ENCODE measurements at places on chromosomes 11 and 22. TPM values are rescaled to one million over a fixed set of nuclear protein-coding genes. Genes with fewer than 3 reads are reported as not detected.
A peak's percentile ranks its signal among the peaks of the same experiment; 100 is the strongest.

GRCh38 chr11:13963949-13964770 lies 1.6 kb downstream of the SPON1 start:
- DNase-seq, result no peak

DNA sequence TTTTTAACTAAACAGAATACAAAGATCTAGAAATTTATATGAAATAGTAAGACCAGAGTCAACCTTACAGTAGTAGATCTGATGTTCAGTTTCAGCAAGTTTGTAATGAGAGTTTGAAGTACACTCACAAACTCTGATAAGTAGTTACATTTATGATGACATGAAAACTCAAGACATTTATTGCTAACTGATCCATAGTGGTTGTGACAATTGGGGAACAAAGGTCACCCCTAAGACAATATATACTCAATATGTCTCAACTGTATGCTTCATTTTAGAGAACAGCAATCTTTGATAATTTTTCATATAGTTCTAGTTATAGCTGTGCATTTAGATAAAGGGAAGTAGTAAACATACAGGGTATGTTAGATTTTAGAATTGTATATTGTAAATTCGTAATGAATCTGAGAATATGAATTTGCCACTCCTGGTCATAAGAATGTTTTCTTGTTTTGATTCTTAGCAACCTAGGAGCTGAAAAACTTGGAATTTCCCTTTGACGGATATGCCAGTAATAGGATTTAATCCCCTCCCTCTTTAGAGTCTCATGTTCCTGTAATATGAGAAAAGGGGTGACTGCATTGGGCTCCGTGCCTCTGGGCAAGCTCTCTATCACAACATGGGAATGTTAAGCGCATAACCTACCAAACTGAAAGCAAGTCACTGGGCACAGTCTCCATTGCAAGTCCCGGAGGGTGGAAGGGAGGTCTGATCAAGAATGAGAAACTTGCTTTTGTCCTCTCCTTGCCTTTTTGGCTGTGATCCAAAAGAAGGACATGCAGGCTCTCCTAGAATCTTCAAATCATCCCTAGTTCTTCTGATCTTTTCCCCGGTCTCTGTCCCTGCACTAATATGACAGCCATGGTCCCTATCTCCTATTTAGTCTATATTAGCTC lies 11.4 kb downstream of the OR10D3 start:
- no peak for DNase-seq

DNA sequence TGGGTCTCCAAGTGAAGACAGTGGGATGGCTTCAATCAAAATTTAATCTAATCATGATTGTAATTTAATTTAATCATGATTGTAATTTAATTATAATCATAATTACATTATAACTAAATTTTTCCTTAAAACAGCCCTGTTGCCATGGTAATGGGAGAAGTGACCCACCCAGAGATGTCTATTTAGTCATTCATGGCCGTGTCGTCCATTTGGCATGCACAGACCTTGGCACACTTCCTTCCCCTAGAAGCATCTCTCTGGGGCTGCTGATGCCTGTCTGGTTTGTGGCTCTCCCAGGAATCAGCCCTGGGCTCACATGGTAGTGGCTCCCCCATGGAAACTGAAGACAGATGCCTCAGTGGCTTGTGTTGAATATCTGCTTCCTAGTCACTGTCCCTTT lies 27.0 kb downstream of the P4HA3 start:
- no peak for DNase-seq

DNA sequence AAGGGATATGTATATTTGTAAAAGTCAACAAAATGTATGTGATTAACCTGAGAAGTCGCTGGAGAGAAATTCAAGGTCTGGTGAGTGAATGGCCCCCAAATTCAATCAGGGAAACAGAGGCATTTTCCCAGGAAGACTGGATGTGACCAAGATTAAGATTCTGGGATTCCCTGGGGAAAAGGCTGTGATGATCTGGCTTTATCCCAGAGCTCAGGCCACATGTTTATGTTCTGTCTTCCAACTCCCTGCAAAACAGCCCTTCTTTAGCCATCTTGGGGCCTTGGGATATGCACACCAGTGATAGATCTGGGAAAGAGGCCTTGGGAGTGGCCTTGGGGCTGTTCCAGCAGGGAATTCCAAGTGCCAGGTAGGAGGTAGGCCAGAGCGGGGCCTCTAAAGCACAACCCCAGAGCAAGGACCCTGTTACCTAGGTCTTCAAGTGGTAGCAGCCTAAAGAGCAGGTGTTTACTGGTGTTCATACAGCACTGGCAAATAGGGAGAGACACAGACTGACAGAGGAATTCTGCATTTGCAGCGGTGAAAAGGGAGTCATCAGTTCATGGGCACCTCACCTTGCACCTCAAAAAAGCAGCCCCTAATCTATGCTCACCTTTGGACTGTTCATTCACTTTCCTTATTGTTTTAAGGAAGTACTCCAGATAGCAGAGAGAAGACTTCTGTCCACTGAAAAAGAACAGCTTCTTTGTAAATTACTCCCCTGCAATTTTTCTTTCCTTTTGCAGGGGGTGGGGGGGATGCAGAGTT lies 312.4 kb downstream of the BUD13 start:
- DNase-seq, result no peak

- no peak for DNase-seq
Measured at GRCh38 chr11:57413681-57414080, 13.2 kb downstream of the SLC43A3 start.

GRCh38 chr11:23423104-23423503 lies 562.8 kb upstream of the CCDC179 start:
- no peak for DNase-seq

DNA sequence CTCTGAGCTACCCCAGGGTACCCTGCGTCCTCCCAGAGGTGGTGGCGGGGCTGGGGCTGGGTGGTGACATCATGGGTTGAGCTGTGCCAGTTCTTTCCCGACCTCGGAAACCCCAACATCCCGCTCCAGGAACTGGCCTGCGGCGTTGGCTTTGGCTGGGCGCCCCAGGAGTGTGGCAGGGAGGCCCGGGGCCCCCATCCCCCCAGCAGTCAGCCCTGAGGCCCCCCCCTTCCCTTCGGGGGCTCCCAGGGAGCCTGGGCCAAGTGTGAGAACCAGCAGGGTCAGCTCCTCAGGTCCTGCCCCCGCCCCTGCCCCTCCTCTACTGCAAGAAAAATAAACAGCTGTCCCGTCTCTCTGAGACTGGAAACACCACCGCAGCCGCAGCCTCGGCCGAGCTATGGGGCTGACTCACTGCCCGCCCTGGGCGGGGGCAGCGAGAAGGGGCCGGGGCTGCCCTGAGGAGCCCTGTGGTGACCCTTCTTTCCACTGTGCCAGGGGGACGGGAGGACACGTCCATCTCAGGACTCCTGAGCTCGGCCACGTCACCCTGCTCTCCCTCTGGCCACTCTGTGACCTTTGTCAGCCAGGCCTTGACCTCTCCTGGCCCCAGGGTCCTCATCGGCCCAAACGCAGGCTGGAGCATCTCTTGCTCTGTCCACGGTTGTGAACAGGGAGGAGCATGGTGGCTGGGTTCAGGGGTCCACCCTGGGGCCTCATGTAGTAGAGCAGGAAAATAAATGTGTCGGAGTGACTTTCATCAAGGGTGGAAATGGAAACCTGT lies 73.4 kb downstream of the WNT7B start:
- no peak for DNase-seq

DNA sequence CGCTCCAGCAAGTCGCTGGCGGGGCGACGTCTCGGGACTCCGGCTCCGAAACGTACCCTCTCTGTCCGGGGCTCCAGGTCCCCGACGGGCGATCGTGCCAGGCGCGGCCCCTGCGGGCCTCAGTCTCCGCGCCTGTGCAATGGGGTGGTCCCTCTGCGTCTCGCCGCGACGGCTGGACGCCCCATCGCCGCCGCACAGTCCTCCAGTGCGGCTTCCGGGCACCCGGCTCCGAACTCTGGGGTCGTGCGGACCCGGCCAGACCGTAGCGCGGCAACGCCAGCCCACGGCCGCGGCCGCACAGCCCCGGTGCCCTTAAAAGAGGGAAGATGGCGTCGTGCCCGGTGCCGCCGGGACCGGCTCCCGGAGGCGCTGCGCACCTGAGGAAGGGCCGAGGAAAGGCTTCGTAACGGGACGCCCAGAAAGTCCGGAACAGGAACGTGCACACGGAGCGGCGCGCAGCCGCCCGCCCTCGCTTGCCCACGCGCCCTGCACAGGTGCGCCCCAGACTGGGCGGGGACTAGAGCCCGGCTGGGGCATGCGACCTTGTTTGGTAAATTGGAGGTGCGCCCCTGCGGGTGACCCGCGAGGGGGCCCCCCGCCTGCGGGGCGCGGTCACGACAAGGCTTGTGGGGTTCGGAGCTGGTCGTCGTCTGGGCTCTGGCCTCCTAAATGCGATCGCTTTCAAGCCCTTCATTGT lies 525 bp downstream of the BIK start:
- DNase-seq, result no peak

The OR10D3 gene
- total RNA-seq, result 0.26 TPM

GRCh38 chr22:30398685-30399680 lies 2.2 kb downstream of the SEC14L2 start:
- no peak for DNase-seq

DNA sequence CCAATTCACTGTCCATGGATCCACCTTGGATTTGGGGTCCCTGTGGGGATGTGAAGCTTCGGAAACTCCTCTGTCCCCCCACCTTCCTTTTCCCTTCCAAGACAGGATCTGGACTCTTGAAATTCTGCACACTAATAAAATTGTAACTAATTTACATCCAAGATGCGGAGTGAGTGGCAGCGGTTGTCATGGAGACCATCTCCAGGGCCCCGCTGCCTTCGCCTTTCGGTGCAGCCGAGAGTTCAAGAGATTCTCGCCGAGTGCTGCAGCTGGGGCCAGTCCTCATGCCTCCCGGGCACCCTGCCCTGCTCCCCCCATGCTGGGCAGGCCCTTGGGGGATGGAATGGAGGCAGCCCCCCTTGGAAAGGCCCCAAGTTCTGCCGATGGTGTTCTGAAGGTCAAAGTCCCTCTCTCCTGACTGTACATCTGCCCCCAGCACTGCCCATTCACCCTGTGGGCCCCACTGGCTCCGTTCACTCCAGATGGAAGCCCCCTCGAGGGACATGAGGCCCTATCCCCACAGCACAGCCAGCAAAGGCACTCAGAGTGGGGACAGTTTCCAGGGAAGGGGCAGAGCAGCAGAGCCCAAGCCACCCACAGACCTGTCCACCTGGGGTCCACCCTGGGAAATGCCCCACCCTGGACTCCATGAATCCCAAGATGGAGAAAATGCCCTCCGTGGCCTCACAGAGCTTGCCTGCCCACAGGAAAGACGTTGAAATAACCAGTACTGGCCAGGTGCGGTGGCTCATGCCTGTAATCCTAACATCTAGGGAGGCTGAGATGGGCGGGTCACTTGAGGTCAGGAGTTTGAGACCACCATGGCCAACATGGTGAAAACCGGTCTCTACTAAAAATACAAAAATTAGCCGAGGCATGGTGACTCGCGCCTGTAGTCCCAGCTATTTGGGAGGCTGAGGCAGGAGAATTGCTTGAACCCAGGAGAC lies 25.9 kb downstream of the IGLL1 start:
- no peak for DNase-seq

DNA sequence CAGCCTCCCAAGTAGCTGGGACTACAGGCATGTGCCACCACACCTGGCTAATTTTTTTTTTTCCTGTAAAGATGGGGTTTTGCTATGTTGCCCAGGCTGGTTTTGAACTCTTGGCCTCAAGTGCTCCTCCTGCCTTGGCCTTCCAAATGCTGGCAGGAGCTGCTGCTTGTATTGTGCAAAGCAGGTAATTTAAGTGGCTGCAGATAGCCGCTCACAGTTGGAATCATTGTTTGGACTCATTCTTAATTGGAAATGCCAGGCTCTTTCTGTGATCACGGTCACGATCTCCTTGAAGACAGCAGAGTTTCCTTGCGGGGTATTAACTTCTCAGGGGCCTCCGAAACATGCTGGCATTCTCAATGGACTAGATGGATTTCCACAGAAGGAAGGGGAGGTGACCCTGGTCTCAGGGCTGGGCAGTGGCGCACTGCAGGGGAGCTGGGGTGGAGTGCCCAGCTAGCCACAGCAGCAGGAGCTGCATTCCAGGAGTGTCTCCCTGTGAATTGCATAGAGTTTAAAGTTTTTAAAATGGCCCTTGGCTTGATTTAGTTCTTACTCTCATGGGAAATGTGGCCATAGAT lies 136.1 kb downstream of the MORC2 start:
- DNase-seq, result peak; percentile 39

DNA sequence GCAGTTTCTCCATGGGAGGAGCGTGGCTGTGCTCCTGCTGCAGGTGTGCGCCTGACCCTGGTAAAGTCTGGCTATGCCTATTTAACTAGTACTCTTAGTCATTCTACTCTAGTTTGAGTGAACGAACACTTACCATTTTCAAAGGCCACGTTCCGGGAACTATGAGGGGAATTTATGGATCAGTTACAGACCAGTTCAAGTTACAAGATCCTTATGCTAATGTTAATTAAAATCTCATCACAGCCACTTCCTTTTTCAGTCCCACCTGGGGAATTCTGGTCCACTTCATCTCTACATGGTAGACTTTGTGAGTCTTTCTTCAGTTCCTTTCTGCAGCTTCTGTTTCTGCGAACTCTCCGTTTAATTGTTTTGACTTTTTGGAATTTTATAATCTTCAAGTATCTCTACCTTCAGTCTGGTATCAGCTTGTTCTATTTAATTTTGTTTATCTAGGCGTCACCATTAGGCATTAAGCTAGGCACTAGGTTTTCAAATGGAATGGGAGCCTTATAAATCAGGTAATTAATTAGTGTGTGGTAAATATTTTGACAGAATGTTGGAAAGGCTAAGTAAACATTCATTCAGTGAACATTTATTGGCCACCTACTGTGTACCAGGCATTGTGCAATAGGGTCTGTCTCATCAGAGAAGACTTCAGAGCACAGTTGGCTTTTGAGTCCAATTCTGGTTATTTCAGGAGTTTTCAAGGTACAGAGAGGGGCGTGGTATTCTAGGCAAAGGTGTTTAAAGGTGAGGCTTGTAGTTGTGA lies 78.9 kb downstream of the GRK3 start:
- DNase-seq, result no peak

DNA sequence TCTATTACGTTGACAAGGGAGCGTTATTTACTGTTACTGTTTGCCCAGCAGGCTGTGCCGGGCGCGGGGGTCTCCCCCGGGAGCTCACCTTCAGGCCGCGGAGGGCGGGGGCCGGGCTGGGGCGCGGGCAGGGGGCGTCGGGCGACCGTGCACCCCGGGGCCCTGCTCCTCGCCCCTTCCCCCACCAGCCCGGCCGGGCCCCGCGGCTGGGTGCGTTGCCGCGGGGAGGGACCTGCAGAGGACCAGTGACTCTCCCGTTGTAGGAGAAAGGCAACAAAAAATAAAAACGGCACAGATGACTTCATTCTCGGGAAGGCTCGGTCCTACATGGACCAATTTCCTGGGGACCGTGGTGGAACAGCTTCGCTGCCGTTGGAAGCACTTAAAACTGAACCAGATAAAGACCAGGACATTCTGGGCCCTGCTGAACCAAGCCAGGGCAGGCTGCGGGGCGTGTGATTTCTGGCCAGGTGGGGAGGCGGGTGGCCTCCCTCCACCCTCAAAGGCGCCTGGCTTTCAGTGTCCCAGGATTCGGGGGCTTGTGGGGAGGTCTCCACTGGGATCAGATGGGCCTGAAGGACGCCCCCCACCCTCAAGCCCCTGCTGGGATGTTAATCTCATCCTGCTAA lies 57.4 kb downstream of the IGLL1 start:
- no peak for DNase-seq
